T-helper 1 cell treated with Interleukin-12 subunit alpha and Interleukin-12 subunit beta and Interleukin-4 antibody, amounts not matched to agents 30 ng/mL and 1 ng/mL, for 36 hours (primary cell): ENCODE measurements at places on chromosomes 5 and 9. TPM values are rescaled to one million over a fixed set of nuclear protein-coding genes. Genes with fewer than 3 reads are reported as not detected.

MYMK gene
- total RNA-seq: not detected in 2 replicates

AGPAT2 gene
- total RNA-seq: 13.5 and 14.7 TPM in 2 replicates

IER5L gene
- 3.3 and 3.4 TPM in 2 replicates for total RNA-seq

PCDHB2 gene
- 0.07 TPM in 1 of 2 replicates, not detected in the other for total RNA-seq

ECSCR gene
- 0.61 and 0.76 TPM in 2 replicates for total RNA-seq

LCN10 gene
- 0.07 TPM in 1 of 2 replicates, not detected in the other for total RNA-seq

AMACR gene
- 6.8 and 7.1 TPM in 2 replicates for total RNA-seq

LECT2 gene
- not detected in 2 replicates for total RNA-seq

NSG2 gene
- not detected in 2 replicates for total RNA-seq

ZCCHC9 gene
- total RNA-seq: 37.5 and 37.8 TPM in 2 replicates

EPB41L4B gene
- total RNA-seq: 0.56 and 0.61 TPM in 2 replicates

KLHL3 gene
- total RNA-seq: 3.8 TPM in 2 replicates

BSPRY gene
- 10.9 and 11.4 TPM in 2 replicates for total RNA-seq

PHF24 gene
- total RNA-seq: not detected in 2 replicates

CDKN2A gene
- 22.9 and 23.3 TPM in 2 replicates for total RNA-seq

PRSS3 gene
- total RNA-seq: not detected in 2 replicates

NOTCH1 gene
- total RNA-seq: 80.8 and 84.4 TPM in 2 replicates

NEUROG1 gene
- not detected in 2 replicates for total RNA-seq

ZNF454 gene
- total RNA-seq: not detected in 2 replicates

FCN1 gene
- not detected in 2 replicates for total RNA-seq
